SK-MEL-5 (cell line): ENCODE measurements at places on chromosomes 13 and 19.

- DNase-seq: no peak
These were observed 113.5 kb upstream of the PABPC3 start for GRCh38 chr13:24982333-24982999.

GRCh38 chr13:26324294-26324693, 70.4 kb downstream of the CDK8 start:
- DNase-seq: no peak

GRCh38 chr19:41887711-41888382, 4.9 kb downstream of the ARHGEF1 start:
- DNase-seq: no peak

GRCh38 chr19:6219586-6220290, 60.0 kb downstream of the MLLT1 start:
- DNase-seq: no peak

- DNase-seq: no peak
These were observed 383.1 kb upstream of the GPC6 start for GRCh38 chr13:92843549-92843948.

- no peak for DNase-seq
These were observed 2.3 kb upstream of the TMEM91 start for GRCh38 chr19:41373993-41374392.
